ENCODE measurements at places on chromosomes 7 and 10. TPM values are rescaled to one million over a fixed set of nuclear protein-coding genes. Genes with fewer than 3 reads are reported as not detected.

CLCN1 gene
- 0.07 TPM for total RNA-seq

SFRP4 gene
- not detected for total RNA-seq

RBM28 gene
- 55.0 TPM for total RNA-seq

HACD1 gene
- total RNA-seq = 1.7 TPM

CALHM3 gene
- total RNA-seq = not detected

CCDC126 gene
- total RNA-seq = 5.6 TPM

WASL gene
- total RNA-seq = 5.5 TPM

AQP1 gene
- total RNA-seq = 0.16 TPM

ERVW-1 gene
- not detected for total RNA-seq

C10orf62 gene
- total RNA-seq = not detected

Measured in activated CD4-positive, alpha-beta T cell treated with anti-CD3 and anti-CD28 coated beads for 36 hours (primary cell).